WTC11 (cell line): ENCODE measurements at places on chromosomes 12 and 14.

DNA sequence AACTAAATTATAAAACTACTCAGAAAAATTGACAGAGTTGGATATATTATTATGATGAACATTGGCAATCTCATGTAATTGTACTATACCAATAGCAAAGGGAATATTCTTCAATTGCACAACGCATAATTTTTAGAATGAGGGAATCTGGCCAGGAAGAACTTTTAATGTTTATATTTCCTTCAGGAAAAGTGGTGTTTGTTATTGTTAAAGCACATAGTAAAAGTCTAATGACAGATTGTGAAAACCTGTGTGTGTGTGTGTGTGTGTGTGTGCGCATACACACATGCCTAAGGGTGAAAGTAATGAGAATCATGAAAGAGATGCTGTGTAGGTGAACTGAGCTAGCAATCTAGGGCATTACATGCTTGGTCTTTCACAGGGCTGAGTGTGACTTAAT is 877.7 kb downstream of the SLC6A15 start:
- no peak overlapping the region for H3K4me3 ChIP-seq
- peaks cover 11% of the 10 kb centered on the region for H3K4me1 ChIP-seq
- DNase-seq, result no peak
- H3K36me3 ChIP-seq, result peaks cover 10% of the 10 kb centered on the region
- peaks cover 21% of the 10 kb centered on the region for H3K27me3 ChIP-seq

- H3K4me1 ChIP-seq, result peaks cover 50% of the 10 kb centered on the region
- H3K4me3 ChIP-seq, result peak overlapping the region; percentile 68
- H3K36me3 ChIP-seq, result 0 out of 2 replicates have a peak, but pooled peaks cover 3% of the 10 kb centered on the region
- H3K27me3 ChIP-seq, result peaks cover 82% of the 10 kb centered on the region
Measured at GRCh38 chr12:3493043-3493858, 2.2 kb downstream of the PRMT8 start.

DNA sequence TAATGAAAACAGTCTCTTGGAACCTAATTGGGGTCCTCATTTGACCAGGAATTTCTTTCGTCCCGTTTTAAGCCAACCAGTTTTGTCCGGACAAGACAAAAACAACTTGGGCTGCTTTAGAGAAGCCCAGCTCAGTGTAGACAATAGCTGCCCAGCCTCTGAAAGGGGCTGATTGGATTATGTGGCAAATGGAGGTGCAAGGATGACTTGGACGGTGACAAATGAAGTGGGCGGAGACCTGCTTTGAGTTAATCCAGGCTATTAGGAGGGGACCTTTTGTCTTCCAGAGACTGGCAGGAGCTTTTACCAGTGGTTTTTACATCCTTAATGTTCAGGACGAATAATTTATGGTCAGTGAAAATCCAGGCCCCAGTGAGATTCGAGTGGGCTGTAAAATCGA is 4.8 kb downstream of the MEG3 start:
- H3K27ac ChIP-seq, result no peak overlapping the region
- peaks cover 42% of the 10 kb centered on the region for H3K4me1 ChIP-seq
- no peak for DNase-seq

DNA sequence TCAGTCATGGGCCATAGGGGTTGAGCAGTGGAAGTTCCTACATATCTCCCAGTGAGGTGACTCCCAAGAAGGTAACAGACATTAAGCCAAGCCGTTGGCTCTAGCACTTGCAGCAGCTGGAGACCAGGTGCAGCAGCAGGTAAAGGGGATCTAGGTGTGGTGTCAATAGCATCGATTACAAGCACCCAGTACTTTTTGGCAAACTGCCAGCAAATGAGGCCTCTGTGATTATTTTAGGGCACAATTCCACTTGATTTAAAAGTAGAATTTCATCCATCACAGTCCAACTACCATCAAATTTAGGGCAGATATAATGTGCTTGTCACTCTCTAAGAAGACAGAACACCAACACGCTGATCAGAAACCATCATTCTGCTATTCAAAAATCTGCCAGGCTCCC is 224.1 kb upstream of the EGLN3 start:
- DNase-seq, result no peak
- no peaks in the 10 kb centered on the region for H3K27me3 ChIP-seq
- no peaks in the 10 kb centered on the region for H3K36me3 ChIP-seq
- no peak overlapping the region for H3K27ac ChIP-seq
- H3K4me3 ChIP-seq, result no peak overlapping the region

GRCh38 chr14:54123841-54124240 is 167.2 kb upstream of the BMP4 start:
- no peak overlapping the region for H3K4me3 ChIP-seq
- no peaks in the 10 kb centered on the region; the same call in 1 of the 2 replicates for H3K27me3 ChIP-seq
- H3K27ac ChIP-seq, result no peak overlapping the region
- no peak for DNase-seq
